ENCODE measurements at places on chromosomes 13 and 19. TPM values are rescaled to one million over a fixed set of nuclear protein-coding genes. Genes with fewer than 3 reads are reported as not detected.

GRCh38 chr19:35427187-35427586 lies 20.9 kb upstream of the FFAR2 start:
- no peak for DNase-seq
- no peaks in the 10 kb centered on the region for H3K36me3 ChIP-seq
- no peak overlapping the region for H3K27ac ChIP-seq
- no peak overlapping the region for H3K4me3 ChIP-seq
- H3K4me1 ChIP-seq: no peaks in the 10 kb centered on the region
- peaks cover 2% of the 10 kb centered on the region for H3K27me3 ChIP-seq

The ZNF333 gene
- 11.1 TPM for total RNA-seq

The CRX gene
- not detected for total RNA-seq

GRCh38 chr19:14369399-14370168 lies 11.7 kb upstream of the ADGRE5 start:
- DNase-seq: peak; percentile 85
- H3K27ac ChIP-seq: peak overlapping the region; percentile 98
- peaks cover 79% of the 10 kb centered on the region for H3K4me1 ChIP-seq

The RUBCNL gene
- 2.8 TPM for total RNA-seq

GRCh38 chr13:46359714-46360113 lies 27.3 kb downstream of the RUBCNL start:
- H3K4me3 ChIP-seq: no peak overlapping the region
- DNase-seq: no peak
- H3K4me1 ChIP-seq: peaks cover 11% of the 10 kb centered on the region
- H3K27me3 ChIP-seq: no peaks in the 10 kb centered on the region
- no peak overlapping the region for H3K27ac ChIP-seq
- H3K36me3 ChIP-seq: peaks cover 9% of the 10 kb centered on the region

DNA sequence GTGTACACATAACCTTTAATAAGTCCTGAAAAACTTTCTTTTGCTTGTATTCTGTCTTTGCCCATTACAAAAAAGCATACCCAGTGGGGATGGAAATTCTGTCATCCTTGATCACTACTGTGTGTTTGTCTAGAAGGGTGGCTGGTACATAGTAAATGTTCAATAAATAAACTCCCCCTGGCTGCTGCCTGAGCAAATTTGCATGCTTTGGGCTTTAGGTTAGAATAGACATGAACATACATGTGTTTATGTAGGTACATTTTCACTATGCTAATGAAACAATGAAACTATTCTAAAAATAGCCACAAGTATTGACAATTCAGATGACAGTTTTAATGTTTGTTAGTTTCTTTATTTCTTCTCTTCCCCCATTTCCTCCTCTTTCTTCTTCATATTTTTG lies 36.1 kb downstream of the TNFSF13B start:
- no peak for DNase-seq
- no peak overlapping the region for H3K4me3 ChIP-seq
- peaks cover 11% of the 10 kb centered on the region for H3K36me3 ChIP-seq
- peaks cover 12% of the 10 kb centered on the region for H3K4me1 ChIP-seq

The TGFBR3L gene
- total RNA-seq: 7.5 TPM

- H3K4me1 ChIP-seq: no peaks in the 10 kb centered on the region
- peaks cover 2% of the 10 kb centered on the region for H3K27me3 ChIP-seq
- no peak overlapping the region for H3K4me3 ChIP-seq
- no peaks in the 10 kb centered on the region for H3K36me3 ChIP-seq
- no peak for DNase-seq
Observed at GRCh38 chr13:39132286-39133230, 94.3 kb downstream of the NHLRC3 start.

The ERFL gene
- total RNA-seq: 3.1 TPM

DNA sequence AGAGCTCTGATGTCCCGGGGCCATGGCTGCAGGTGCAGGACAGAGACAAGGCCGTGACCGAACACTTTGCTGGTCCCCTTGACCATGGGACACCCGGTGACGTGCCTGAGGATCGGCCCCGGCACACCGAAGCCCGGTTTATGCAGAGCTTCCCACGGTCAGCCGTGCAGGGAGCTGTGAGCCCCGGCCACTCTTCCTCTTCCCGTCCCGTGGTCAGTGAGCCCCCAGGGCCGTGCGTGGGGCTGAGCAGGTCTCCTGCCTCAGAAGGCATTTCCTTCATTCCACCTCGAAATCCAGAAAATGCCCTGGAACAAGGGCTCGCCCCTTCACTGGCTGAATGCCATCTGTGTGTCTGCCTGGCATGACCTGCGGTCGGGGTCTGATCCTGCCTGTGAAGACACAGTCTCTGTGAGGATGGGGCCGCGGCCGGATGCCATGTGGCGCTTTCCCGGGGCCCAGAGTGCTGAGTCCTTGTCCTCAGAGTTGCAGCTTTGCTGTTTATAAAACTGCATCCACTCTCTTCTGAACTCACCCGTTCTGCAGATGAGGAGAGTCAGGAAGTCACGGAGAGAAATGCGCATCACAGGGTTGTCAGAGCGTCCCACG lies 16.9 kb downstream of the MCF2L start:
- no peak overlapping the region for H3K4me3 ChIP-seq
- no peaks in the 10 kb centered on the region for H3K36me3 ChIP-seq
- H3K27me3 ChIP-seq: no peaks in the 10 kb centered on the region
- no peak for DNase-seq

The RNF225 gene
- total RNA-seq: 1.6 TPM

The CCDC124 gene
- total RNA-seq: 122 TPM

- H3K27me3 ChIP-seq: no peaks in the 10 kb centered on the region
- no peak for DNase-seq
- peak overlapping the region; percentile 99 for H3K27ac ChIP-seq
- H3K36me3 ChIP-seq: peaks cover 12% of the 10 kb centered on the region
Observed at GRCh38 chr19:58474997-58475713, 997 bp upstream of the ZNF446 start.

DNA sequence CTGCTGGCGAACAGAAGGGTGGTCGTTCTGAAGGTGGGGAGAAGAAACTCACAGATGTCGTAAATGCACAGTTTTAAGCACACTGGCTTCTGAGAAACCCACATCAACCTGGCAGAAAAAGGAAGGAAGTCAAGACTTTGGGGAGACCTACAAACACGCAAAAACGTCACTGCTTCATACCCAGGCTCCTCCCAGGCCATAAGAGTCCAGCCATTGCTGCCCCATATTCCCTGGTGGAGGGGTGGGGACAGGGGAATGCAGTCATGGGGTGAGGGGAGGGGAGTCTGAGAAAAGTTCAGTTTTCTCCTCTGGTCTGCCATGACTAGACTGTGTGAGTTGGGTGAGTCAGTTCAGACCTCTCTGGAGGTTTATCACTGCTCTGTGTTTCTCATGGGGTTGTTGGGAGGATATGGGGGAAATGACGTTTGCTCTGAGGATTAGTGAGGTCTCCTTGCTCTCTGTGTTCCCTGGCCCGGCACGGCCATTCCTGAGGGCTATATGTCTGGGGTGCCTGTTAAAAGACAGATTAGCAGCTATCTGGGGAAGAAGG lies 139.0 kb downstream of the FLT1 start:
- no peaks in the 10 kb centered on the region for H3K27me3 ChIP-seq
- peak overlapping the region; percentile 56 for H3K4me3 ChIP-seq
- peak; percentile 1 for DNase-seq
- peak overlapping the region; percentile 79 for H3K27ac ChIP-seq
- H3K36me3 ChIP-seq: peaks cover 15% of the 10 kb centered on the region
